ENCODE measurements at places on chromosomes 4 and X.

DNA sequence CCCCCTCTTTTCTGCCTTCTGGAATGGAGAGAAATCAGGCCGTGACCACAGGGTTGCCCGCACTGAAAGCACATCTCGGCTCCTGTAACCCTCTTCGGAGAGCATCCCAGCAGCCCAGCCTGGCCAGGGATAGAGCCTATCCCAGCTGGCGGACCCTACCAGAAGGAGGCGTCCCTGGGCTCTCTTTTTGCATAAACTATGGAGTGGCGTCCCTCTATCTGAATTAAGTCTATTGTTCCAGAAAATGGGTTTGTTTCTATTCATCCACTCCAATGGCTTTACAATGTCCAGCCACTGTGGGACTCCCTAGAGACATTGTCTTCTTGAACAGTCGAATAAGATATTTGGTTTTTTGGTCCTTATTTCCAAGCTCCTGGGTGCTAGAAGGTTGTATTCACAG lies 689 bp upstream of the NHSL2 start:
- no peak for DNase-seq

- no peak for DNase-seq
Measured at GRCh38 chrX:142502441-142502840, 297.4 kb upstream of the MAGEC2 start.

DNA sequence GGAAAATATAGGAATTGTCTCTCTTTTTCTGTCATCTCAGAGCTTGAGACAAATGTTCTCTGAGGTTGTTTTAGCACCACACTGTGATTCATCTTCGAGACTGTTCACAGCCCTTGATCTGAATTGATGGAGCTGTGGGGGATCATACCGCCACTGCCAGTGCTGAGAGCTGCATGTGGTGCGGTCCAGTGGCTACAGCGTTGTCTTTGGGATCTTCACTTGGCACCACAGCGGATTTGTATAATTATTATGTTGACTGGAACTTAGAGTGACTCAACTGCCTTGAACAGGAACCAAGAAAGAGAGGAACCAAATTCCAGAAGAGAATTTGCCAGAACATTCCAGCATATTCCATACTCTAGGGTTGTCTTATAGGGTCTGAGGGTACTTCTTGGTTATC lies 29.1 kb downstream of the TBL1X start:
- no peak for DNase-seq

GRCh38 chr4:52843351-52843750 lies 18.8 kb upstream of the RASL11B start:
- DNase-seq: no peak

DNA sequence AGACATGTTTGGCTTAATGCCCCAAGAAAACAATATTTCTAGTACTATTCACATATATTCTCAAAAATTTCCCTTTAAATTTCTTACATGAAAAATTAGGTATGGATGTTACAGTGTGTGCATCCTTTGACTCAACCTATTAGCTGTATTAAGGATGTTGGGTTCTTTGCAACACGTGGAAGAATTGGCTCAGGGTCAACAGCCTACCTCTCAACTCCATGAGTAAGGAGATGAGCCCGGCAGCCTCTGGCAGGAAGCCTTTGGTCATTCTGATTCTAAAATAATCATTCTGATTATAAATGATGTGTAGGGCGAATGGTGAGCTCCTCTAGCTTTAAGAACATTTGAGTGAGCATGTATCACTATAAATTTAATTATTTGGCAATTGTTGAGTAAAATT lies 148.0 kb upstream of the WDFY3 start:
- DNase-seq: no peak

DNA sequence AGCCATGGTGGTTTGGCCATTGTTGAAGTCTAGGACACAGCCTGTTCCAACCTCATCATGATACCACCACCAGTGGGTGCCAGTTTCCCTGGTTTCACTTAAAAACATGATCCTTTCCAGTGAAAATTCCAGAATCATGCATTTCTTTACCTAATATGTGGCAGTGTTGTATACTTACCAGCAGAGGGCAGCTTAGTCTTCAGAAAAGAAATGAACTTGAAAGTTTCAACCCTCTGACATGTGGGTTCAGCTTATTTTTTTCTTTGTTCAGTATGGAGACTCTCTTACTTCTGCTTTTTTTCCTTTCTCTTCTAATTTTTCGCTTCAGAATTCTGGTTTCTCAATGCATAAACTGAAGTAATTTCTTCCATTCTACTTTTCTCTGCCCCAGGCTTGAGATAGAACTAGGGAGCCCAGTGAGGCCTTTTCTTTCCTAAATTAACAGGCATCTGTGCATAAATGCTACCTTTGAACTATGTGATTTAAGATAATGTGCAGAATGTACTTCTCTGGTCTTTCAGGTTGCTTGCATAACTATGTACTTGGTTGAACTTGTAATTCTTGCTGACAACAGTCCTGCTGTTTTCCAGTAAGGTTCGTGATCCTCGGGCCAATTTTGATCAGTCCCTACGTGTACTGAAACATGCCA lies 10.7 kb downstream of the LIAS start:
- DNase-seq: no peak
